ENCODE measurements at places on chromosomes 11 and 22. TPM values are rescaled to one million over a fixed set of nuclear protein-coding genes. Genes with fewer than 3 reads are reported as not detected.
A peak's percentile ranks its signal among the peaks of the same experiment; 100 is the strongest.

DNA sequence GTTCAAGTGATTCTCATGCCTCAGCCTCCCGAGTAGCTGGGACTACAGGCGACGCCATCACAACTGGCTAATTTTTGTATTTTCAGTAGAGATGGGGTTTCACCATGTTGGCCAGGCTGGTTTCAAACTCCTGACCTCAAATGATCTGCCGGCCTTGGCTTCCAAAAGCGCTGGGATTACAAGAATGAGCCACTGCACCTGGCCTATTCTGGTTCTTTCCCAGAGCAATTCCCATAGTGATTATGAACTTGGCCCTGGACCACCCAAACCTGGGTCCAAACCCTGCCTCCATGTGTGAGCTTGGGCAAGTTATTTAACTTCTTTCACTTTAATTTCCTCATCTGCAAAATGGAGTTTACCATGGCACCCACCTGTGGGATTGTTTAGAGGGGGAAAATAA, 61.5 kb upstream of the HEPHL1 start:
- no peaks in the 10 kb centered on the region for H3K4me1 ChIP-seq
- H3K27ac ChIP-seq, result no peak overlapping the region
- H3K27me3 ChIP-seq, result no peaks in the 10 kb centered on the region

DNA sequence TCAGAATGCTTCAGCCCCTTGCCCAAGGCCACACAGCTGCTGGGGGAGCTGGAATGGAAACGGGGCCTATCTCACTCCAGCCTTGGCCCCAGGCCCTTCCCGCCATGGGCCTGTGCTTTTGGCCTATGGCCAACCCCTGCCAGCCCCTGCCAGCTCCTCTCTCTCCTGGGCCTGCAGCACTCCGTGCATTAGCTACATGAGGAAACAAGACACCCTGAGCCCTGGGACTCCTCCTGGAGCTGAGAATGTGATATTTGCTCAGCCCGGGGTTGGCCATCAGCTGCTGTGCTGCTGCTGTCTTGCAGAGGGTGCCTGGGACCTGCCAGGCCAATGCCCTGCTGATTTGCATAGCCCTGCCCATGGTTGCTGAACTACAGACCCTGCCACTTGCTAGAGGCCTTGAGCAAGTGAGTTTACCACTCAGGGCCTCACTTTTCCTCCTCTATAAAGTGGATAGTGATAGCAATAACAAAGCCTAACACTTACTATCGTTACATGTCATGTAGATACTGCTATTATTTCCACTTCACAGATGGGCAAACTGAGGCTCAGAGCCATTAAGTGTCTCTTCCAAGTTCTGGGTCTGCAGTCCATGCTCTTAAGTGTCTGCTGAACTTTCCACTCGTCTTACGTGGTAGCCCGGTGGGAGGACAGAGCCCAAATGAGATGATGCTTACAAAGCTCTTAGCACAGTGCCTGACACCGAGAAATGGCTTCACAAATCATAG, 99.6 kb downstream of the KIAA1671 start:
- DNase-seq, result no peak
- H3K27ac ChIP-seq, result no peak overlapping the region
- no peak overlapping the region for H3K4me3 ChIP-seq
- H3K36me3 ChIP-seq, result no peaks in the 10 kb centered on the region
- no peaks in the 10 kb centered on the region for H3K27me3 ChIP-seq

GRCh38 chr11:61695917-61696316, 15.7 kb downstream of the DAGLA start:
- peak overlapping the region; percentile 1 for H3K4me3 ChIP-seq
- H3K4me1 ChIP-seq, result peaks cover 86% of the 10 kb centered on the region
- no peaks in the 10 kb centered on the region for H3K36me3 ChIP-seq
- peak overlapping the region; percentile 75 for H3K27ac ChIP-seq
- DNase-seq, result peak; percentile 74

INCENP gene
- total RNA-seq, result 13.9 TPM

All from heart right ventricle (tissue), 16 donors.